ENCODE measurements at places on chromosomes 1 and 21.

- DNase-seq, result no peak
Measured at GRCh38 chr1:193185901-193186731, at the start of gene B3GALT2. Gene B3GALT2 (minus strand): TSS chr1:193186613. CDS start chr1:193181562, 5,051 bp downstream.

- no peak for DNase-seq
Measured at GRCh38 chr1:173360487-173361063, 116.6 kb upstream of the PRDX6 start.

GRCh38 chr1:235416662-235417049, 49.4 kb downstream of the TBCE start:
- DNase-seq, result no peak

DNA sequence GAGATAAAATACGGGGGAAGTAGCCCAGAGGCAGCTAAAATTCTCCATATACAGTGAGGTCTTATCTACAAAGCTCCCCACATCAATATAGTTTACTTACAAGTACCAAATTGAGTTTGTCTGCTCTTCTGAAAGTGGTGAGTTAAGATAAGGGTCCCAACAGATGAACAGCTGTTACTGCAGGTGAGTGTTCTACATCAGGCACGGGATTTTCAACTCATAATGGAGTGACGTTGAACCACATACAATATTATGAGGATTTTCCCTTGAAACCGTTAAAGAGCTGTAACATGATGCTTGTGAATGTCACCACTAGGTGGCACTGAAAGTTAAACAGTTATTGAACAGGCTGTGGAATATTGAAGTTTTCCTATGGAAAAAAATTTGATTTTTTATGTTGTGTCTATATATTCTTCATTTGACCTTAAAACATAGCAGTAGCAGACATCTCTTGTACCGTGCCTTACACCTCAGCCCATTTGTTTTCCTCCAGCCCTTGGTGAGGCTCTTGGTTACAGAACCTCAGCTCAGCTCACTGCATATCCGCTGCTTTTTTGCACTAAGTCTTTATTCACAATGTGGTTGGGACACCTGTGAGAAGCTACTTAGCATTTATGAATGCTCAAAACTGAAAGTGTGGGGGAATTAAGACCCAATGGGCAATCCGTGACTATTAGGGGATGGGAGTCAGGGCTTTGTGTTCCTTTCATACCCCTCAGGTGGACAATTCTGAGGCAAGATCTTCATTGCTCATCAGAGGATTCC, 23.2 kb downstream of the CD1D start:
- no peak for DNase-seq

GRCh38 chr1:12088607-12089006, 25.5 kb downstream of the TNFRSF8 start:
- no peak for DNase-seq

DNA sequence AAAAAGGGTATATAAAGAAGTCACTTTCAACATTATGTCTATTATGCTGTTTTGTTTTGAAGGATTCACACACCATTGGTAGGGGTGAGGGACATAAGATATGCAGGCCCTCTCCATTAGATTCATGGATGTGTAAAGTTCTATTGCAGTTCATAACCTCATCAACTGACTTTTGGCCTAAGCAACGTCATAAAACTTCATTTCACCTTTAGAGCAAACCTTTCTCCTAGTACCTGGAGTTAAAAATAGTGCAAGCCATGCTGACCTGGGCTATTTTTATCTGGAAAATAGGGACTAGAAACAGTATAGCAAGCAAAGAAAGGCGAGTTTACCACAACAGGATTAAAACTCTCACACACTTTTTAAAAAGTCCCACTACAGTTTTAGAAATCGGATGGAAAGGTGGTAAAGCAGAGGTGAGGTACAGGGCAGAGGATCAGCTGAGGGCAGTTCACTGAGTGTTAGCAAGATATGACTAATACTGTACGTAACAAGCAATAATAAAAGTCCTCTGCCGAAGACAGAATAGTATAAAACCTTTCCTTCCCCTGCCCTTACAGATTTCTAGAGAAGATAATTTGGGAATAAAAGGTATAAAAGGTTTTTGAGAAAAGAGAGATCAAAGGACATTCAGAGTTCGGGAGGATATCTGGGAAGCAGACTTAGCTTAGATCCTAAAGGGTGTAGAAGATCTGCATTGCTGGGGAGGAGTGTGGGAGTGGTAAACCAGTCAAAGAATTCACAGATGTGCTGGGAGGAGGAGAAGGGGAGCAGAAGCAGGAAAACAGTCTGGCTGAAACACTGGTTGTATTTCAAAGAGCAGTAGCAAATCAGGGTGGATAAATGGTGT, 14.3 kb downstream of the EGLN1 start:
- DNase-seq, result no peak

DNA sequence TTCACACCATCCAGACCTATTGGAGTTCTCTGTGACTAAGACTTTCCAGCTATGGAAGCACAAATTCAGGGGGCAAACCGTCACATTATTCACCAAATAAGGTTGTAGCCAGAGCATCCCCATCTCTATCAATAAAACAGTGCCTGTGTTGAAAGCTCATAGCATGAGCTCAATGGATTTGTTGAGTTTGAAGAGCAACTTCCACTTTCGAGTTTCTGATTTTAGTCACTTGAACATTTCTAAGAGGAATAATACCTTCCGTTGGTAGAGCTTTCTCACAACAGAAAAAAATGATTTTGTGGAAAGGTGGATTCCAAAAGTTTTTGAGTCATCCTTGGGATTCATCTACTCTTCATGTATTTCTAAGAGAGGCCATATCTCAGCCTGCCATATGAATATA, 13.0 kb upstream of the ELAVL4 start:
- DNase-seq, result no peak

DNA sequence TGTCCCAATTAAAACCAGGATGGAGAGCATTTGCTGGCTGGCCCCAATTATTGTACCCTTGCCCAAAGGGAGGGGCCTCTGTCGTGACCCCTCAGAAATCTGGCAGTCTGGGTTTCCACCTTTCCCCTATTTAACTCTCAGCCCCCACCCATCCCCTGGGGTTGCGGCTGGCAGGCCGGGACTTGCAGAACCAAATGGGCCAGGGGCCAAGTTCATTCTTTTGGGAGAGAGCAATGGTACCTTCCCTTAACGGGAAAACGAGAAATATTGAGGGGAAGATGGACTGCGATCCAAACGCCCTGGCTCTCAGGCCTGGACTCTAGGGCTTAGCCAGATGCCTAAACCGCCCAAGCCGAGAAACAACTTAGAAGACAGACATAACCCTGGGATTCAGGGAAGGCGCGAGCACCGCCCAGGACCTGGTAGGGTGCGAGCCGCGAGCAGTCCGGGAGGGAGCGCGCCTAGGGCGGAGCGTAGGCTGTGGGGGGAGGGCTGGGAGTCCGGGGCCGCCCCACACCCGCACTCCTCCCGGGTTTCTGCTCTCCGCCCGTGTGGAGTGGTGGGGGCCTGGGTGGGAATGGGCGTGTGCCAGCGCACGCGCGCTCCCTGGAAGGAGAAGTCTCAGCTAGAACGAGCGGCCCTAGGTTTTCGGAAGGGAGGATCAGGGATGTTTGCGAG, at the start of gene SLC27A3:
Gene SLC27A3 (plus strand): TSS at position 628 of the 678 bp plus-strand sequence. CDS start 91 bp downstream, outside the sequence.
- no peak for DNase-seq

DNA sequence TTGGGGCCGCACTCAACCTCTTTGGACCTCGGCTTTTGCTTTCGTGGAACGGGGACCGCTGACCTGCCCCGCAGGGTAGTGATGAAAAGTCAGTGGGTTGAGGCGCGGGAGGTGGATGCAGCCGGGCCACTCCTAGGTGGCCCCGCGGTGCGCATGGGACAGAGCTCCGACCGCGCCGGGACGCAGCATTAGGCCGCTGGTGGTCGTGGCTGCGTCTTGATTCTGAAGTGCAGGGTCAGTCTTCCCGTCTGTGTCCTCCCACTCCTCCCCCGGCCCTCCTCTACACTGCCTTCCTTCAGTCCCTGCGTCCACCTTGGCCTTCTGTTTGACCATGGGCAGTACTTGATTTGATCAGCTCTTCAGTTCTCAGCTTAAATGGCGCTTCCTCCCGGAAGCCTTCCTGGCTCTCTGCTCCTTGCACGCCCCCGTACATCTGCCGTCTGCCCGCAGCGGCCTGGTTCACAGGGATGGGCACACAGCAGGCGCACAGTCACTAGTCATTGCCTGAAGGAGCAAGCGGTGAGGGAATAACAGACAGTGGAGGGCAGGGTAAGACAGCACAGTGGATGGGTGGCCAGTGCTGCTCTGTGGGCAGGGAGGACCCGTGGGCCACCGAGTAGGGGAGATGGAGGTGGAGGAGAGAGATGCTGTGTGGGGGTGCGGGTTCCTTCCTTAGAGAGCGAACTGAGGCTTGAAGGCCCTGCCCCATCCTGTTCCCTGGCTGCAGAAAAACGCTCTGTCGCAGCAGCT, 633 bp downstream of the THEMIS2 start:
- DNase-seq, result no peak

DNA sequence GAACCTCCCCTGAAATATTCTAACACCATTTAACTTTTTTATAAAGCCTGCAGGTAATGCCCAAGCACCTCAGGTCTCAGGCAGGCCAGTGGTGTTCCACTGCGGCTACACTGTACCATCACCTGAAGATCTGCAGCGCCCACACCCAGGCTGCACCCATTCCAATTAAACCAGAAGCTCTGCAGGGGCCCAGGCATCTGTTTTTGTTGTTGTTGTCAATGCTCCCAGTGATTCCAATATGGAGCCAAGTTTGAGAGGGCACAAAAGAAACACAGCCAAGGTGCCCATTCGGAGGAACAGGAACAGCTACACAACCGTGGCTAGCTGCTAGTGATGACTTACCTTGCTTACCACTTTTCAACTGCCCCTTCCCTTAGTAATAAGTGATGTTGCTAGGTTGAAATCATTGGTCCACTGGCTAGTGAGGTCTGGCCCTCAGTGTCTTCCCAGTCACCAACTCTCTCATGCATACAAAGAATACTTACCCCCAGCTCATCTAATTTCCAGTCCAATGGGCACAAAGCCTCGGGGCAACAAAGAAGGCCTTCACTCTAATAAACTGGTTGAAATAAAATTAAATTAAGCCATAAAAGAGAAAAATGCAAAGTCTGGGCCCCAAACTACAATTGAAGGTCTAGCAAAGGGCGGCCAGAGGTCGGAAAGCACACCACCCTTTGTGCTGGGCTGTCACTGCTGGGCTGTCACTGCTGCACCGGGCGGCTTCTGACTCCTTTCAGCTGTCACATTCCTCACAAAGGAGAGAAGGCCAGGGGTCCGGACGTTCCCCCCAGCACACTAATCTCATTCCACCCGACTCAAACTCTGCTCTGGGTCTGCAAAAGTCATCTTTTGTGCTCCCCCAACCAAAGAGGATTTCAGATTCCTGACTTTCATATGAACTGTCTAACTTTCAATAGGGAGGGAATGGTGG, 34.9 kb downstream of the SIPA1L2 start:
- DNase-seq, result no peak

- DNase-seq, result no peak
Measured at GRCh38 chr1:183168308-183168707, 17.8 kb upstream of the LAMC2 start.

- no peak for DNase-seq
Measured at GRCh38 chr21:24353492-24353891, 1253.8 kb downstream of the MRPL39 start.

- DNase-seq, result no peak
Measured at GRCh38 chr1:164685266-164686035, 126.5 kb downstream of the PBX1 start.

- no peak for DNase-seq
Measured at GRCh38 chr1:99843760-99844159, 6.4 kb upstream of the AGL start.

DNA sequence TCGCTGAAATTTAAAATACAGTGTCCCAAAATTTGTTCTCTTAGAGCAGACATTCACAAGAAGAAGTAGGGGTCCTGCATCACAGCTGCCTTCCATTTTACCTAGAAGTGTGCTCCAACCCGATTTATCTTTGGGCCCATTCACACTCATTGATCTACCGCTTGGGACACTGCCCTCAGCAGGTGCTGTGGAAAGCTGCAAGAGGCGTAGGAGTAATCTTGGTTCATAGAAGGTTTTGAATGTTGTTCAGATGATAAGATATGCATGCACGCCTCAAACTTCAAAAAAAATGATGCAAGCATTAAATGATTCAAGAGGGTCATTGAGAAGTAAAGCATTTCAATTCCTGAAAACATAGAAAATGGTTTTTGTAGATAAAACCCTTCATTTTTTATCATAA, 18.6 kb upstream of the C1orf105 start:
- no peak for DNase-seq
